GDM1 (cell line): ENCODE measurements at places on chromosomes 7 and 10.

- peak; percentile 74 for DNase-seq
Observed at GRCh38 chr10:124530215-124530665, 68.6 kb downstream of the LHPP start.

- DNase-seq = no peak
Observed at GRCh38 chr10:10956681-10957542, 60.8 kb upstream of the CELF2 start.

DNA sequence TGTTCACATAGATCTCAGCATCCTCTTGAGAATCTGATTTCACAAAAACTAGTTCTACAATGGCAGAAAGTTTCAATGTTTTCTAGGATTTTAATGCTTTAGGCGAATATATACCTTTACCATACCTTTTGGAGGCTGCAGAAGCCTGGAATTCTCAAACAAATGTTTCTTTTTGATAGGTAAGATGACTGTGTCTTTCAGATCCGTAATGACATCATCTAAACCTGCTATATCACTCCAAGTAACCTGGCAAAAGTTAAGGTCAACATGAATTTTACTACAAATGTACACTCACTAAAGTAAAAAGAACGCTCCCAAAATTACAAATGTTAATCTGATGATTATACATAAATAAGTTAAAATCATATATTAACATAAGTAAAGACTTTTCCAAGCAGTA, 27.8 kb downstream of the ATAD1 start:
- no peak for DNase-seq

GRCh38 chr7:123917878-123918277, 7.2 kb upstream of the SPAM1 start:
- DNase-seq = no peak

DNA sequence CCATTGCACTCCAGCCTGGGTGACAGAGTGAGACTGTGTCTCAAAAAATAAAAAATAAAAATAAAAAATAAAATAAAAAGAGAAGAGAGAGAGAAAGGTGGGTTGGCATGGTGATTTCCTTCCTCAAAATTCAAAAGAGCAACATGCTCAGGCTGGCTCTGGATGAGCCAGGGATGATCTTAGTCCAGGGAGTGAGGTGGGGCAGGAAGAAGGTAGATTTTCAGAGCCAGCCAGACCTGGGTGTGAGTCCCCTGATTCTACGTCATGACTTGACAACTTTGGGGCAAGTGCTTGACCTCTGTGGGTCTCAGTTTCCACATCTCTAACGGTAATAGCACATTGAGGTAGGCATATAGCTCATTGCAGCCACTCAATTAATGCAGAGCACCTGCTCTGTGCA, 109.4 kb upstream of the CTBP2 start:
- DNase-seq = no peak

GRCh38 chr7:3950249-3950648, 649.2 kb downstream of the SDK1 start:
- no peak for DNase-seq

DNA sequence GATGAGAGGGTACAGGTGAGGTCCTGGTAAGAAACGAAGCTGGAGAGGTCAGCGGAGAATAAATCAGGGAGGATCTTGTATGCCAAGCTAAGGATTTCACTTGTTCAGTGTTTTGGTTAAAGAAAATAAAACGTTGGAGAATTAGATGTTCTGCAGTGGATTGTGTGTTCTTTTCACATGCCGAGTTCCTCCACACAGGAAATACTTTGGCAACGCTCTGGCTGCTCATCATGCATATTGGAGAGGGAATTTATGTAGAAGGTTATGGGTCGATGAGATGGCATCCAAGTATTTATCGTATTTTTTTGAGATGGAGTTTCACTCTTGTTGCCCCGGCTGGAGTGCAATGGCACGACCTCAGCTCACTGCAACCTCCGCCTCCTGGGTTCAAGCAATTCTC, 11.0 kb downstream of the RPS24 start:
- DNase-seq = no peak

DNA sequence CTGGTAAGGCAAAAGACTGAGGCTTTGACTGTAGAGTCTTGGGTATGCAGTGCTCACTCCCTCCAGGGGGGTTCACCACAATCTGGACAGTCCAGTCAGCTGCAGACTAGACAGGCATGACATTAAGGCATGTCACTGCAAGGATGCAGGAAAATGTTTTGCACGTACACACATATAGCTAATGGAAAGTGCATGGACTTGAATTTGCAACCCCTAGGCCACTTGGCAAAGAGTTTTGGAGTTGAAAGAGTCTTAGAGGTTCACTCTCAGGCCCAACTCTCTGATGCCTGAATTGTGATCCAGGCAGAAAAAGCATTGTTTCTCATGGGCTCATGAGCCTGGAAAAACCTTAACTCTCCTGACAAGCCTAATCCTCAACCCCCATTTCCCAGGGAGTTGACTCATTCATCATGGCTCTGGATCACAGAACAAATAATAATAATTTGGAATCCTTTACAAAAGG, 51.9 kb downstream of the LAMB4 start:
- DNase-seq = no peak

GRCh38 chr7:4699841-4700240, 17.7 kb downstream of the FOXK1 start:
- no peak for DNase-seq

- no peak for DNase-seq
Observed at GRCh38 chr10:5999440-6000165, 22.3 kb upstream of the IL15RA start.
